Muscle of arm (tissue), 14 donors: ENCODE measurements at places on chromosomes 5 and 9.

DNA sequence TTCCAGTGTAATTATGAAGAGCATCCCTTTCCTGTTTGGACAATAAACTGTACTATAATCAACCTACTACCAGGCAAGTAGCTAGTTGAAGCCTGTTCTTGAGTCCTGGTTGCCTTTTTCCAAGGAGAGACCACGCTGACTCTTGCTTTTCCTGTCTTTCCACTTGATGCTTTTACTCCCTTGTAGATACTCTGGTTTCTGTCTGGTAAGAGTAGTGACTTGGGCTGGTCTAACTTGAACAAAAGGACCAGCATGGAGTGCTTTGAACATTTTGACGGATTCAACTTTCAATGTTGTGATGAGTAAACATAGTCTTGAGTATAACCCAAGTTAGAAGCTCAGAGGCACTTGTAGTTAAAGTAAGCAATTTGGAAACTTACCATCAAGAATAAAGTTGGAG lies 464.3 kb downstream of the GADD45G start:
- no peak for DNase-seq

GRCh38 chr5:178551059-178551458 lies 39.1 kb downstream of the COL23A1 start:
- no peak for DNase-seq

- DNase-seq, result no peak
These were observed 253.9 kb downstream of the SPATA31D1 start for GRCh38 chr9:82242285-82242963.

DNA sequence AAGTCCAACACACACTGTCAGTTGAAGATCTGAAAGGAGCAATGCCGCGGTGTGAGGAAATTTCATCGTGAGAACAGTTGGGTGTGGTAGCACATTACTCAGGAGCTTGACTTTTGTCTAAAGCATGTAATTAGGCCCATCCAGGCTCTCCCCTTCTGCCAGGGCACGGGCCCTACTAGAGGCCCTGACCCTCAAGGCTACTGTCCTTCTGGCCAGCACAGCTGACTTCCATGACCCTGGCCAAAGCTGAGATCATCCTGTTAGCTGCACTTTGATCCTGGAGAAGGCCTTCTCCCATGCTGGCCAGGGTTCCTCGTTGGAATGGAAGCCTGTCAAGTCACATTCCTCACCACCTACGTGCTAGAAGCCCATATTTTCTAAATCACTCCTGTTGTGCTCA lies 77.8 kb upstream of the SLC1A3 start:
- DNase-seq, result no peak

- no peak for DNase-seq
These were observed 28.8 kb downstream of the PPIC start for GRCh38 chr5:123007754-123008153.

GRCh38 chr5:61969755-61970154 lies 336.3 kb upstream of the KIF2A start:
- DNase-seq, result no peak

DNA sequence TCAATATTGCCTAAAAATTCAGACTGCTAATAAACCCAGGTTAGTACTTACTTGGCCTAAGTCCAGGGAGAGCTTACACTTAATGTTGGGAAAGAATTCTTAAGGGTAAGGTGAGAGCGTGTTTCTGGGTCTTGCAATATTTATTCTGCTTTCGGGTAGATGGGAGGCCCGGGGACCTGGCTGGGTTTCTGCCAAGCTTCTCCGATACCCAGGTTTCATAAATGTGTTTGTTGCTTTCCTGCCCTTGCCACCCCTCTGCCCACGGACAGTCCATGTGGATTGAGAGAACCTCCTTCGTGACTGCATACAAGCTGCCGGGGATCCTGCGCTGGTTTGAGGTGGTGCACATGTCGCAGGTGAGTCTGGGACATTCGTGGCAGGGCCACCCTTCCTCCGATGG lies 48.4 kb upstream of the FOXI1 start:
- DNase-seq, result no peak

DNA sequence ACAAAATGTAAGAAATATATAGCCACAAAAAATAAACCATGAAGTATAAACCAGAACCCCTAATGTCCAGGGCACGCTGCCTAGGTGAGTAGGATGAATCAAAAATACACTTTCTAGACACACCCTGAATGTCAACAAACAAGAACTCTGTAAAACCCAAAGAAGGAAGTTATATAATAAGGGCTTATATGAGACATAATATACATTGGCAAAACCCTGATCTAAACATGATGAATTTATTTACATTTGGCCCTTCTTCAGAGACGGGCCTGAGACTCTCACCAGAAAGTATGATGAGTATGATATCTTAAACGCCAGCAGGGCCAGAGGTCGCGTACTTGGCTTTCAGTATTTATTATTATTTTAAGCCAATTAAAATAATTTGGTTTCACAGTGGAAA lies 125.1 kb upstream of the FST start:
- DNase-seq, result no peak

DNA sequence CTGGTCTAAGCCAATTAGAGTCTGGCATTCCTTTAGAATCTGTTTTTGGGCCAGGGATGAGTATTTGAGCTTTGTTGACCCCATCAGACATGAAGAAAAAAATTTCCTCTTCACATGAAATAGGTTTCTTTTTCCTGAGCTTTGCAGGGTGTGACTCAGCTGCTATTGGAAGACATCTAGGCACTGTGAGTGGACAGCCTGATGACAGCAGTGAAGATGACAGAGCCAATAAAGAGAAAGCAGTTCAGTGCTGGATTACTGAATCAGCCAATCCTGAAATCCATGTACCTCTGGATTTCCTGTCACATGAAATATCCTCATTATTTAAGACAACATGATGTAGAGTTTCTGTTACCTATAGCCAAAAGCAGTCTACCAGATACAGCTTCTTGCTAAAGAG lies 51.3 kb upstream of the GRIA1 start:
- DNase-seq, result no peak

DNA sequence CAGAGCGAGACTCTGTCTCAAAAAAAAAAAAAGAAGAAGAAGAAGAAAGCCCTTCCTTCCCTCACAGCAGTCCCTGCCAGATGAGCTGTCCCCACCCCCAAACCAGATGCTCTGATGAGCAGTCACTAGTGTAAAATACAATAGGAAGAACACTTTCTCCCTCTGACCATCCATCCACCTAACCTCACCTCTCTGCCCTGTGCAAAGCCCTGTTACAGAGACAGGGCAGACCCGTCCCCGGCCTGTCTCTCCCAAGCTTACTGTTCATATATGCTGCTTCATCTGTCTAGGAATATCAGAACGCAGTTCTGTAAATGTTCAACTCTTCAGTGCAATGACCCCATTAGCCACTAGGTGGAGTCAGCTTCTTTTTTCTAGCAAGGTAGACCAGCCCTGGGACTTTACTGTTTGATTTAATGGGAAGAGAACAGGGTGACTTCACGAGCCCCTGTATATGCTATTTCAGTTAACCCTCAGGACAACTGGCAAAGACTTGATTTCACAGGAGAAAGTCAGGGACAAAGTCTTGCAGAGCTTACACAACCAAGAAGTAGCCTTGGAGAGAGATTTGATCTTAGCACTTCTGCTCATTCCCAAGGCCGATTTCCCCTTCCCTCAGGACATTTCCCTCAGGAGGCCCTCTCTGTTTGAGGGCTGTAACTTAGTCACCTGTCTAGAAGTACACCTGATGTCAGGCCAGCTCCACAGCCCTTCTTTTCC lies 14.9 kb upstream of the FGFR4 start:
- DNase-seq, result peak; percentile 88

GRCh38 chr9:87343816-87344430 lies 153.7 kb upstream of the DAPK1 start:
- no peak for DNase-seq

GRCh38 chr5:111748304-111748763 lies 8.7 kb downstream of the NREP start:
- no peak for DNase-seq

DNA sequence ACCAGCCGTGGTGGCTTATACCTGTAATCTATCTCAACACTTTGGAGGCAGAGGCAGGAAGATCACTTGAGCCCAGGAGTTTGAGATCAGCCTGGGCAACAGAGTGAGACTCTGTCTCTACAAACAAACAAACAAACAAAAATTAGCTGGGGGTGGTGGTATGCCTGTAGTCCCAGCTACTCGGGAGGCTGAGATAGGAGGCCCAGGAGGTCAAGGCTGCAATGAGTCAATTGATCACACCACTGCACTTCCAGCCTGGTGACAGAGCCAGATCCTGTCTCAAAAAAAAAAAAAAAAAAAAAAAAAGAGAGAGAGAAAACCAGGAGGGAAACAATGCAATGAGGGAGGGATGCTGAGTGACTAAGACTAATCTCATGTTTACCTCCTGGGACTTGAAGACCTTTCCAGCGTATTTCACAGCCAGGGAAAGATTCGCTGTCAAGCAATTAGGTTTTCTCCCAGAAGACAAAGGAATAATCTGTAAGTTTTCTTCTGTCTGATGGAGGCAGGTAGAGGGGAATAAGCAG lies 51.1 kb upstream of the MIER3 start:
- DNase-seq, result no peak

GRCh38 chr5:144983101-144983500 lies 812.4 kb downstream of the KCTD16 start:
- no peak for DNase-seq

DNA sequence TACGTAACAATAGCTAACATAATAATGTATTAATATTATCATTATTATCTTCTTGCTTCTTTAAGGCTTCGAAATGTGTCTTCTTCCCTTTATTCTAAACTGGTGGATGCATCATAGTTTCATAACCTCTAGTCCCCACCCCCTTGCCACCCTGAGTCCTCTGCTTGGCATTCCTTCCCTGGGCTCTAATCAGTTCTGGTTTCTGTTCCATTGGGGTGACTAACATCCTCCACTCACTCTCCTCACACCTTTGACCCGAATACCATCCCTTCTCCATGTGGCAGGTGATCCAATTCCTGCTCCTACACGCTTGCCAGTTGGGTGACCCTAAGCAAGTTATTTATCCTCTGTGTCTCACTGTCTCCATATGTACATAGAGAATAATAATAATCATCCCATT lies 286.1 kb downstream of the TRPM3 start:
- DNase-seq, result no peak

- DNase-seq, result peak; percentile 51
These were observed 35.6 kb upstream of the ANKRD33B start for GRCh38 chr5:10528056-10528816.

DNA sequence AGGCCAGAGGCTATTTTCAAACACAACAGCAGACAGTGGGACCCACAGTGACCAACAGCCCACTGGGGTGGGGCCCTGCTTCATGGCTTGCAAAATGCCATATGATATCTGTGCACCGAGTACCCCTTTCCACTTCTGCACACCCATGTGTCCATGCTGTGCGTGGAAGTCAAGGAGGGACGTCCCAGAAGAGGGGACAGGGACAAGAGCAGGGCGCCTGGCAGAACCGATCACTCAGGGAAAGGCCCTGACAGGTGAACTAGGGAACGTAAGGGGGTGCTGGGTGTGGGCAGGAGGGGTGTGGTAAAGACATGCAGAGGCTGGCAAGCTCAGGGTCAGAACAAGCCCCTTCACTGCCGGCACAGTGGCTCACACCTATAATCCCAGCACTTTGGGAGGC lies 7.6 kb upstream of the TTLL11 start:
- no peak for DNase-seq

GRCh38 chr5:115372146-115372545 lies 75.7 kb upstream of the CCDC112 start:
- DNase-seq, result peak; percentile 66

- DNase-seq, result no peak
These were observed 290.3 kb downstream of the RFX3 start for GRCh38 chr9:3235497-3235896.

DNA sequence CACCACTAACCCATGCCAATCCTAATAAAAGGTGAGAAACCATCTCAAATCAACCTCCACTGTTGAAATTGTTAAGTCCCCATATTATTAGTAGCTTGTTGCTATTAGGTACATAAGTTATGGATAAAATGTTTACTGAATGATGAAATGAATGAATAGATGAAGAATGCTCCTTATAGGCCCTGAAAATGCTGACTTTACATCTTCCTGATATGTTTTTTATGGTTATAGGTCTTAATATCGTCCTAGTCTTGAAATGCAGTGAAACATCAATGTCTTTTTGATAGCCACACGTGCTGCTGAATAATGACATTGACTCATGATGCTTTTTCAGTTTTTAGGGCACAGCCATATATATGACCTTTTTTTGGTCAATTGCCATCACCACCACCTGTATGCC lies 277.7 kb downstream of the SAXO1 start:
- DNase-seq, result no peak

DNA sequence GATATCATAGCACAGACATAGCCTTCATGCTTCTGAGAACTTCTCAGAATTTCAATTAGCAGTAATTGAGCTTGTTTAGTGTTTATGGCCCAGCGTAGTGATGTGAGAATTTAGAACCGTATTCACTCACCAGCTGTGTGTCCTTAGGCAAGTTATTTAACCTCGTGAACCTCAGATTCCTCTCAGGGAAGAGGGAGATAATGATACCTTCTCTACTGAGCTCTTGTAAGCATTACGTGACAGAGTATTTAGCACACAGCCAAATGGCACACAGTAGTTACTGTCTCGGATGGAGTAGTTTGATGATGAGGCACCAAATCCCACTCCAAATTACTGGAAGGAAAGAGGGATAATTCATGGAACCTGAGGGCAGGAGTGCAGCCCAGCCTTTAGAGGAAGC lies 429.3 kb downstream of the CCDC171 start:
- no peak for DNase-seq

GRCh38 chr5:38734353-38734752 lies 111.5 kb upstream of the OSMR start:
- no peak for DNase-seq

GRCh38 chr5:98041661-98042060 lies 731.8 kb upstream of the RGMB start:
- DNase-seq, result no peak

- DNase-seq, result no peak
These were observed 76.1 kb downstream of the FNIP1 start for GRCh38 chr5:131720714-131721113.

- no peak for DNase-seq
These were observed 39.9 kb downstream of the DOCK8 start for GRCh38 chr9:254516-254915.

GRCh38 chr5:12384005-12384404 lies 479.8 kb upstream of the CTNND2 start:
- DNase-seq, result no peak

GRCh38 chr5:119174578-119175163 lies 103.8 kb downstream of the DMXL1 start:
- no peak for DNase-seq

- DNase-seq, result no peak
These were observed 600 bp downstream of the ERCC6L2 start for GRCh38 chr9:95876138-95876444.

- no peak for DNase-seq
These were observed 116.0 kb downstream of the UNC13B start for GRCh38 chr9:35277628-35278359.

GRCh38 chr9:98263080-98263479 lies 7.6 kb upstream of the TBC1D2 start:
- DNase-seq, result no peak
